ENCODE measurements at places on chromosomes 6 and 20. TPM values are rescaled to one million over a fixed set of nuclear protein-coding genes. Genes with fewer than 3 reads are reported as not detected.

Gene HLA-A
- total RNA-seq = 1,335 TPM

Gene ECT2L
- not detected for total RNA-seq

Gene CRIP3
- total RNA-seq = 2.2 TPM

Gene TRIM31
- not detected for total RNA-seq

Gene CRYBG1
- total RNA-seq = 20.8 TPM

Gene NRSN1
- total RNA-seq = not detected

Gene GRIK2
- not detected for total RNA-seq

Gene LY6G6C
- total RNA-seq = not detected

Gene MICB
- total RNA-seq = 17.7 TPM

Gene SFTA2
- not detected for total RNA-seq

Gene CDK5RAP1
- 38.2 TPM for total RNA-seq

- DNase-seq = no peak
These were observed 120.4 kb downstream of the VEGFA start for GRCh38 chr6:43890197-43891062.

GRCh38 chr20:46010491-46011391, 2.0 kb downstream of the MMP9 start:
- peak; percentile 55 for DNase-seq

- no peak for DNase-seq
These were observed 184.4 kb upstream of the ZNF217 start for GRCh38 chr20:53778041-53778516.

GRCh38 chr20:7579888-7580287, 360.4 kb downstream of the HAO1 start:
- DNase-seq = no peak

- DNase-seq = no peak
These were observed 73.0 kb downstream of the PDSS2 start for GRCh38 chr6:107386340-107386739.

GRCh38 chr6:48016020-48016755, 94.8 kb downstream of the PTCHD4 start:
- DNase-seq = no peak

DNA sequence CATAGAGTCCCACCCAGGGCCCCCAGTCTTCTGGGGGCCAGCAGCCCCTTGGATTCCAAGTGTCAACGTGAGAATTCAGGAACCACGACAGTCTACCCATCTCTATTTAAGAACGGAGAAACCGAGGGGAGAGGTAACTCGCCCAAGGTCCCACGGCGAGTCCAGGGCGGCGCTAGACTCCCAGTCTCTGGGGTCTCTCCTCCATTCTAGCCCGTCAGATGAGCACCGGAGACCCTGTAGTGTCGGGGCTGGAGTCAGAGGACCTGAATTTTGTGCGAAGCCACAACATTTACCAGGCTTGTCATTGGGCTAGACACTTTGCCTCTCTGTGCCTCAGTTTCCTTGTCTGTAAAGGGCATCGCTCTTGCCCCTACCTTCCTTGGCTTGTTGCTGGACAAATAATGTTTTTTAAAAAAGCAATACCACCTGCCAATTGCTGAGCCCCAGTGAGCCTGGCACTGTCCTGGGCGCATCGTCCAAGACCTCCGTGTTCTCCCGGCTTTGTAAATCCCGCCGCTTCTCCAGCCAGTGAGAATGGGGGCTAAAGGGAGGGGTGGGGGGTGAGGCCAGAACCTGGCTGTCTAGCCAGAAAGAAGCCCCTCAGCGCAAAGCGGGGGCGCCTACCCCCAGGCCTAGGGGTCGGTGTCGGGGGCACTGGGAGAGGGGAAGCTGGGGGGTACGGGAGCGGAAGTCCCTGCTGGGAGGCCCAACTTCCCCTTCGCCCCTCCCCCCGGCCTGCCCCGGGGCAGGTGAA, 91.7 kb downstream of the NCR2 start:
- DNase-seq = no peak

DNA sequence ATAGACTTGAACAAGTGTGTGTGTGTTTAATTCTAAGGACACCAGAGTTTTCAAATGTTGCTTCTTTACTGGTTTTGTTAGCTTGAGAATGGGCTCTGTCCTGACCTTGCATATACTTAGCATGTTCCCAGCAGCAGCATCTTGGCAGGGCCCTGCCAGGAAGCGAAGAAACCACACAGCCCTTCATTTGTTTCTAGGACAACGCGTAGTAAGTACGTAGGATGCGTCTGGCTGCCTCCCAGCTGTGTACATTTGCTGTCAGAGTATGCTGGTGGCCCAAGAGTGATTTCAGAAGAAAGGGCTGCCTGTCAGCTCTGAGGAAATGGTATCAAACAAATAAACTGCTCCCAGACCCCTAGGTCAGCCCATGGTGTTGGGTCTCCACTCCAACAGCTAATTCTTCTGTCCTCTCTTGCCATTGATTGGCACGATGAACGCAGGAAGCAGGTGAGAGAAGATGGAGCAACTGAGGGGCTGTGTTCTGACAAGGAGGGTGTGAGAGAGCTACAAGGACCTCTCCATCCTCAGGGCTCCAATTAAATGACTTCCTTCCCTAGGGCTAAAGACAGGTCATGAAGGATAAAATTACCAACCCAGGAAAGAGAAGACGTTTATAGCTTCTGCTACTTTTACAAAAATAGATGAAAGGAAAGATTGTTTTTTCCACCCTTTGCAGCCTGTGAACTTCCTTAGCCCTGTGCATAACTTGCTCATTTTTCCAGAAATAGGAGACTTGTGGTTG, 55.9 kb upstream of the HDDC2 start:
- DNase-seq = no peak

DNA sequence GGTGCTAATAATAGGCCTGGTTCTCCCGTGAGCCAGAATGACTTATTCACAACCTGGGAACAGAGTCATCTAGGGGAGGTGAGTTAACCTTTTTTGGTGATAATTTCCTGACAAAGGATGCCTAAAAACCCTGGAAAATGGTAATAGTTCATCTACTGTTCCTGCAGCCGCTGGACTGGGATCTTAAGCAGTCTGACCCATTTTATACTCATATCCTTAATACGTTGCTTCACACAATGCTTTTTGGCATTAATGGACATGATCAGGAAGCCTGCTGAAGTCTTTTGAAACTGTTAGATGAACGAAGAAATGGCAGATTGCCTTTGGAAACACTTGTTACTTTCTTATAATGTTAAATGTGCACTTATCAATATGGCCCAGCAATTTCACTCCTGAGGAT, 81.9 kb upstream of the BMP2 start:
- DNase-seq = no peak

DNA sequence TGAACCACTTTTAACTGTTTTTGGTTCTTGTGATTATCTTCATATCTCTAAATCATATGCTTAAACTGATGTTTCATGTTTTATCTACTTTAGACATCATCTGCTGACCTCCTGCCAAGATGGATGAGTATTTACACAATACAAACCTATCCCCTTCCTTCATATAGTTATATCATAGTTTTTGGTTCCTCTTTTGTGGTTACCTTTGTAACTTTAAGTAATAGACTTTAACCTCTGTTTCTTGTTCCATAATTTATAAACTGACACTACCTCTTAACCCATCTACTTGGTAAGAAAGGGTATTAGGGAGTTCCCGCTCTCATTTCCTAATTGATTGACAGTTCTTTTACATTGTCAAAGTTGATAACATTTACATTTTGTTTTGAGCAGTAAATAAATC, 11.9 kb downstream of the PCMT1 start:
- no peak for DNase-seq

DNA sequence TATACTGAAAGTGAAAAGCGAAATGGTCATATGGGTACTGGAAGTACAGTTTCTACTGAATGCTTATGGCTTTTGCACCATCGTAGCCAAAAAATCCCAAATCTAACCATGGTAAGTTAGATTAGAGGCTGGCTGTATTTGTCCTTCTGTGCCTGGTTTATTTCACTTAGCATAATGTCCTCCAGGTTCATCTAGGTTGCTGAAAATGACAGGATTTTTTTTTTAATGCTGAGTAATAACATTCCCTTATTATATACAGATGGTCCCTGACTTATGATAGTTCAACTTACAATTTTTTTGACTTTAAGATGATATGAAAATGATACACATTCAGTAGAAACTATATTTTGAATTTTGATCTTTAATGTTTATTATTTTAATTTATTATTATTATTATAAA, 7.6 kb downstream of the MYCT1 start:
- no peak for DNase-seq

DNA sequence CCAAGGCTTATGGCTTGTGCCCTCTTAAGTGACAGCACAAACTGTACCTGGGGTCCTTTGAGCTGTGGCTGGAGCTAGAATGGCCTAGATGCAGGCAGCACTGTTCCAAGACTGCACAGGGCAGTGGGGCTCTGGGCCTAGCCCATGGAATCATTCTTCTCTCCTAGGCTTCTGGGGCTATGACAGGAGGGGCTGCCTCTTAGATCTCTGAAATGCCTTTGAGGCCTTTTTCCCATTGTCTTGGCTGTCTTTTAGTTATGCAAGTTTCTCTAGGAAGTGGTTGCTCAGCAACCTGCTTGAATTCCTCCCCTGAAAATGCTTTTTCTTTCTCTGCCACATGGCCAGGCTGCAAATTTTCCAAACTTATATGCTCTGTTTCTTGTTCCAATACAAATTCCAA, 183.4 kb downstream of the WDR27 start:
- DNase-seq = no peak

DNA sequence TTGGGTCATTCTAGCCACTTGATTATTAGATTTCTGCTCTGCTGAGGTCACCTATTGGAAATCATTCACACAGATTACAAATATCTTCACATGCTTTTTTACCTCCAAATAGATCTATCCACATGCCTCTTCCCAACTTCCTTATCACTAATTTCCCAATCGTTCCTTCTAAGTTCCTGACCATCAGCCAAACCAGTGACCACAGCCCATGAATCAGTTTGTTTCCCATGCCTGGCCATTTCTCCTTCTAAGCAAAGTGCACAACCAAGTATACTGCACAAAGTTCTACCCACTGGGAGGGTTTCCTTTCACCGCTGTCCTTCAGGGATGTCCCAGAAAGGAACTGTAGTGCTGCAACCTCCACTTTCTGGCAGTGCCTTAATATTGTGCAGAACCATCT, 140.5 kb upstream of the SYNDIG1 start:
- no peak for DNase-seq

- DNase-seq = peak; percentile 55
These were observed 18.1 kb downstream of the SLX4IP start for GRCh38 chr20:10453241-10453640.

- no peak for DNase-seq
These were observed 270.5 kb upstream of the SUPT3H start for GRCh38 chr6:45648262-45648620.

- no peak for DNase-seq
These were observed 43.6 kb downstream of the ZNF831 start for GRCh38 chr20:59207235-59207634.

- DNase-seq = no peak
These were observed 27.9 kb downstream of the SLC2A4RG start for GRCh38 chr20:63767456-63767855.

DNA sequence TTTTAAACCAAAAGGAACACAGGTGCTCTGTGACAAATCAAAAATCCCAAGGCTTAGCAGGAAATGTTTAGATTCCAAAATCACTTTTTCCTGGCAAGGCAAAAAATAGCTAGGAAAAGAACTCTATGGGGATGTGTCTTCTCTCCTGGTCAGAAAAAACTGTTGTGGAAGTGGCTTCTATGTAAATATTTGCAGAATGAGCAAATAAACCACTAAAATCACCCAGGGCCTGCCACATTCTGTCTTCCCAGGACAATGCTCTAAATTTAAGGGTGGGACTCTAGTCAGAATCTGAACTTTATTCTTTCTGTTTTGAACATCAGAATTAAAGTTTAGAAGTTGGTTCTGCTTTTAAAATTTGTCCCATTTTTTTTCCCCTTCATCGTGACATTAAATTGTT, 29.3 kb downstream of the GCM1 start:
- DNase-seq = no peak

- no peak for DNase-seq
These were observed 15.0 kb downstream of the KIAA0319 start for GRCh38 chr6:24630856-24631505.

Measured in activated CD8-positive, alpha-beta T cell treated with anti-CD3 and anti-CD28 coated beads for 36 hours (primary cell).